CD4-positive, alpha-beta T cell treated with Interleukin-21 for 1 hour (primary cell): ENCODE measurements at places on chromosomes 2 and 18.

GRCh38 chr2:235483313-235483712 is 10.5 kb upstream of the AGAP1 start:
- DNase-seq, result no peak

DNA sequence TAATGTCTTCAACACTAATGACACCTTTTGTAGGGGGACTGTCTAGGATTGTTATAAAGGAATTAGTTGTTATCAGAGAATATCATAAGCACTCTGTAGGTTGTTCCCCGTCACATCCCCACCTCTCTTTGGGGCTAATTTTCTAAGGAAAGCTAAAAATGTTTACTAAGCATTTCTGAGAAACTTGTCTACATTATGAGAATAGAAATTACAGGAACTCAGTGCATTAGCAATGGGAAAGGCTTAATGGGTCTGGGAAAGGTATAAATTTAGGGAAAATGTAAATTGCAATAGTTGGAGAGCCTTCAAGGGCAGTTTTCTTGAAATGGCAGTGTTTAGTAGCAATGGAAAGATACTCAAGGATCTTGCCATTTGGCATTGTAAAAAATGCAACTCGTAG is 257.2 kb upstream of the NRP2 start:
- no peak for DNase-seq

DNA sequence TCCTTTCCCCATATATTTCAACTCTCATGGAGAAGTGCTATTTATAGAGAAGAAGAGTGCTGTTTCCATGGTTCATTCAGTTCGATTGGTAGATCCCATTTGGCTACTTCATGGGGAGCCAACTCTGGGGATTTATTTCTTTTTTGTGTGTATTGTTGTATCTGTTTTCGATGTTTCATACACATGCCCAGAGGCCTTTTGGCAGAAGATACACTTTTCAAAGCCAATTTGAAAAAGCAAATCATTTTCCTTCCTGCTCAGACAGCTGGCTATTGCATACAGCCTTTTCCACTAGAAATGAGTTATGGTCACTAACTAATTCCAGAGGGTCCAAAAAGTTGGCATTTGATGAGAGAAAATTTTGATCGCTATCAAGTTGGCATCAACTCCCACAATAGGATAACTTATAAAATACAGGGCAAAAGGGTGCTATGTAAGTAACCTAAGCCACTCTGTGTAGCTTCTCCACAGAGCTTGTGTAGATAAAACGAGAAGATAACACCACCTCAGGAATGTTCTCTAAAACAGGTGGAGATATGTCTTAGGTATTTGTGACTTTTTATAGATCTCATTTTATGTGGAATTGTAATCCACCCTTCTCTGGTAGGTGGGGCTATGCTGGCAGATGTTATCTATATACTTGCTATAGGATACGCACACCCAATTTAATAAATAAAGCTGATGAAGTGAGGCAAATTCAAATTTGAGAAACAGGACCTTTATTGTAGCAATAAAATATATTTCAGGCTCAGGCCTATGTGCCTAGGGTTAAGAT is 798.5 kb downstream of the SATB2 start:
- no peak for DNase-seq

DNA sequence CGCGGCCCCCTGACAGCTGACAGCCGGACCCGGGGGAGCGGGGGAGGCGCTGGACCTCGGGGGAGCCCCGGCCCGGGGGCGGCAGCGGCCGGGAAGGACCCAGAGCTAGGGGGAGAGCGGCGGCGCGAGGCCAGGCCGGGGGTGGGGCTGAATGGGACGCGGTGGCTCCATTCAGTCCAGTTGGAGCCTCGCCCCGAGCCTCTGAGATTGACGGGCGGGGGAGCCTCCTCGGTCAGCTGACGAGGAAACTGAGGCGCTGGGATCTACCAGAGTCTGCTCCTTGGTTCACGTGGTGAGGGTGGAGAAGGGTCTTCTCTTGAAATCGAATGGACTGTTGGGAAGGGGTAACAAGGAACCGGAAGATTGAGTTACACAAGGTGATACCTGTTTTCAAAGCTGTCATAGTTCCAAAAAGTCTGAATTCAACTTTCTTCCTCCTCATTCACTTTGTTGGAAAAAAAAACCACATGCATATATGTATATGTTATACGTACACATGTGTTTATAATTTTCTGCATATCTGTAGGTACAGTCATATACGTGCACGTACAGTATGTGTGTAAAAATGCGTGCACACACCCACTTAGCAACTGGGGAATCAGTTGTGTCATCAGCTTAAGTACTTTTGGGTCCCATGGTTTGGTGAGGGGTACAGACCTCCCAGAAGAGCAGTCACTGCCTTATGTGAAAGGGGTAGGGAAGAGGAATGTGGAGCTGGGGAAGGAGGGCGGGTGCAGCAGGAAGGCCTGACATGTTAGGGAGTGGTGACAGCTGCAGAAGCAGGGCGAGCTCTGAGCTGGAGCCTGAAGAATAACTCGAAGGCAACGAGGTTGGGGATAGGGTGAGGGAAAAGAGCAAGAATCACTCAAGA is 628 bp downstream of the PPP1R7 start:
- no peak for DNase-seq

DNA sequence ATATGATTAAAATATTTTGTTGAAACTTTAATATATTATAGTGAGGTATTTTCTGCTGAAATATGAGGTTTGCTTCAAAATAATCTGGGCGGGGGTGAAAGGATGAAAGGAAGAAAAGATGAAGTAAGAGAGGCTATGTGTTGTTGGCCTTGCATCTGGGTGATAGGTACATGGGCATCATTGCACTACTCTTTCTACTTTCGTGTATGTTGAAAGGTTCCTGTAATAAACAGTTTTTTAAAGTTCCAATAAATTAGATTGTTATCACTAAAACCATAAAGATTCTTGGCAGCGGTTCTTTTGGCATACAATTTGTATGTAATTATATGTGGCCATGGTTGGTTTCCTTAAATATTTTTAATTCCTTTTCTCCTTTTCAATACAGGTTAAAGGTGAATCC is 23.6 kb upstream of the MSH2 start:
- no peak for DNase-seq

DNA sequence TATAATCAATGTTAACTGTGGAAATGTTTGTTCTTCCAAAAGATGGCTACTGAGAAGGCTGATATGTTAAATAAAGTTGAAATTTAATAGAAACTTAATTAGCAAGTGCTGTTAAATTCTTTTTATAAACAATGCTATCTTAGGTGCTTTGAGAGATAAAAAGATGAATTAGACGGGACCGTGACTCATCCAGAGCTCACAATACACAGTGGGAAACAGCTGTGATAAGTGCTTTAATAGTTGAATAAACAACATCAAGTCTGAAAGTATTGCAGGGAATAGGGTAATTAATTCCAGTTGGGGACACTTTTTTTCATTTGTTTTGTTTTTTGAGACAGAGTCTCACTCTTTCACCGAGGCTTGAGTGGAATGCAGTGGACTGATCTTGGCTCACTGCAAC is 85.5 kb upstream of the DTNA start:
- no peak for DNase-seq

DNA sequence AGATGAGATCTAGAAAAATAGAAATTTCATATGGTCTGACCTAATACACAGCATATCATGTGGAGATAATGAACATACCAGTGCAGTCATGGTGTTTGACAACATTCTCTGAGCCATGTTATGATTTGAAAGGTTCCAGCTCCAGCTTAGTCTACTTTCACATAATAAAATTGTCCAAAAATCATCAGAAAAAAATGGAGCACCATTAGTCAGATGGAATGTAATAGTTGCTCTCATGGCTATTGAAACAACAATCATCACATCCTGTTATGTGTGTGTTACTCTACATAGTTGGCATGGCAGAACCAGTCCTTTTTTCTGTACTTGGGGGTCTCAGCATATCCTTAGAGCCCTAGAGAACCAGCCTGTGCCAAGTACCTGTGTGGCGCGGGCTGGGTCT is 678.9 kb upstream of the FANCL start:
- no peak for DNase-seq

DNA sequence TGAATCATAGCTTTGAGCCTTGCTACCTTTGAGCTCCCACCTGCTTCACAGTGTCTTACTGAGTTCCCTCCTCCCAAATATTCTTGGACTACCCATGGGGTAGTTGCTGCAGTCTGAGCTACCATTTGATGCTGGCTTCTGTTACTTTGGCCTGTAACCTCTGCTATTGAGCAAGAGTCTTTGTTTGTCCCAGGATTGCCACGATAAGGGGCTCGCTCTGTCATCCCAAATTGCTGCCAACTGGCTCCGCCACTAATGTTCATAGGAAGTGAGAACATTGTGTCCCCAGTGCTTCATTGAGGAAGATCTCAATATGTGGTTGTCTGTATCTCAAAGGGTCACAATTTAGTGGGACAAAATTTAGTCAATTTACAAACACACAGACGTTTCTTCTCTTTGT is 103.8 kb downstream of the TRIM43 start:
- DNase-seq, result no peak

DNA sequence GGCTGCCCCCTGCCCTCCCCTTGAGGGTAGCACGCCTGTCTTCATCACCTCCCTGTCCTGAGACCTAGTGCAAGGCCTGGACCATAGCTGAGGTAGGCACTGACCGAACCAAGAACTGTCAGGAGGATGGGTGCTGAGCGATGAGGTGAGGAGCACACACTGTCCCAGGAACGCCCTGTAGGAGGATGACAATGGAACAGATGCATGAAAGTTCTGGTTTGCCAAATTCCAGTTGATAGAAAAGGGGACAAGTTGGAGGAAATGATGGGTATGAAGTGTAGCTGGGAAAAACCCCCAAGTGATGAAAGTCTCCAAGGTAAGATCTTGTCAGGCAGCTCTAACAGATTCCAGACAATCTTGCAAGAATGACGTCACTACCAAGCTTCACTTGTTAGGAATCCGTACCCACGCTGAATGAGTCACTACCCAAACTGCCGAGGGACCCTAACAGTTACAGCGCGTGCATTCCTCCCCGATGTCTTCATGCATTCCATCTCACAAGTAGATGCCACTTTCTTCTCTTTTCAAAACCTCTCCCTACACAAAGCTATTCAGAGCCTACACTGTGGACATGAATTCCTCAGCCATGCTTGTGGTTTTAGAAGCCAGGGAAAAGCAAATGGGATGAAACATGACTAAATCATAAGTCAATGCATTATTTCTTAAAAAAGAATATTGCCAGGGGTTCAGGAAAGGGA is 27.6 kb downstream of the MRPL33 start:
- DNase-seq, result no peak

DNA sequence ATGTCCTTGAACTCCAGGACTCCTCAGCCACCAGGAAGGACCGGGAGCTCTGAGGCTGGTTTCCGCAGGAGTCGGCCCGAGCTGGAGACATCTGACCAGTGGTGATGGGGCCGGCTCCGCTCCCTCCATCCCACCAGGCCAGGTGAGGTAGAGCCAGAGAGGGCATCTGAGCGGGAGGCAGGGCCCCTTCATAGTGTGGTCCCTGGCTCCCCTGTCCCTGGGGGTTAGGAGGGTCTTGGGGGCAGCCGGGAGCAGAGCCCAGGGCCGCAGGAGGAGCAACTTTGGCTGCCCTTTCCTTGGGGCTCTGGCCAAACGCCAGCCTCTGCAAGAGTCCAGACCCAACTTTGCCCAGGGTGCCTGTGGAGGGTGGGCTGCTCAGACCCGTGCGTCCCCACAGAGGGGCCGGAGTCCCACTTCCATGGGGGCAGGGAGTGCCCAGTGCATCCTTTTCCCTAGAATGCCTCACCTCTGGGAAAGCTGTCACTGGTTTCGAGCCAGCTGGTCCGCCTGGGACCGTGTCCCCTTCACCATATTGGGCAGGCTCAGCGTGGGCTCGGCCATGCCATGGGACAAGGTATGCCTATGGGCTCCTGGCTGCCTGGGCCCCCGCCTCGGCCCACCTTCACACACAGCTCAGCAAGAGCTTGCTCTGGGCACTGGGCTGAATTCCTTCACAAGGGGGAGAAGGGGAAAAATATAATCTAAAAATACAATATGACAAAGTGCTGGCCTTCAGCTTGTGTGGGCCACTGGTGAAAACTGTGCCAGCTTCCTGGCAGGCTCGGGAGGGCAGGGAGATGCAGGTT is 148.6 kb downstream of the TWIST2 start:
- DNase-seq, result no peak

DNA sequence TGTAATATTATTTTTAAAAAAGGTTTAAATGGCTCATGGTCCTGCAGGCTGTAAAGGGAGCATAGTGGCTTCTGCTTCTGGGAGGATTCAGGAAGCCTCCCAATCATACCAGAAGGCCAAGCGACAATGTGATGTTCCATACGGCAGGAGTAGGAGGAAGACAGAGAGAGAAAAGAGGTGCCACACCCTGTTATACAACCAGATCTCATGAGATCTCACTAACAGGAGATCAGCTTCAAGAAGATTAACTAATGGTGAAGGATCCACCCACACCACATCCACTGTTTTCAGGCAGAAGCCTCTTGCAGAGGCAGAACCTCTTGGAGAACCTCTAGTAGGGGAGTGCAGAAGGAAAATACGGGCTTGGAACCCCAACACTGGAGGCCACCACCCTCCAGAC is 103.9 kb upstream of the TEKT4 start:
- DNase-seq, result no peak

DNA sequence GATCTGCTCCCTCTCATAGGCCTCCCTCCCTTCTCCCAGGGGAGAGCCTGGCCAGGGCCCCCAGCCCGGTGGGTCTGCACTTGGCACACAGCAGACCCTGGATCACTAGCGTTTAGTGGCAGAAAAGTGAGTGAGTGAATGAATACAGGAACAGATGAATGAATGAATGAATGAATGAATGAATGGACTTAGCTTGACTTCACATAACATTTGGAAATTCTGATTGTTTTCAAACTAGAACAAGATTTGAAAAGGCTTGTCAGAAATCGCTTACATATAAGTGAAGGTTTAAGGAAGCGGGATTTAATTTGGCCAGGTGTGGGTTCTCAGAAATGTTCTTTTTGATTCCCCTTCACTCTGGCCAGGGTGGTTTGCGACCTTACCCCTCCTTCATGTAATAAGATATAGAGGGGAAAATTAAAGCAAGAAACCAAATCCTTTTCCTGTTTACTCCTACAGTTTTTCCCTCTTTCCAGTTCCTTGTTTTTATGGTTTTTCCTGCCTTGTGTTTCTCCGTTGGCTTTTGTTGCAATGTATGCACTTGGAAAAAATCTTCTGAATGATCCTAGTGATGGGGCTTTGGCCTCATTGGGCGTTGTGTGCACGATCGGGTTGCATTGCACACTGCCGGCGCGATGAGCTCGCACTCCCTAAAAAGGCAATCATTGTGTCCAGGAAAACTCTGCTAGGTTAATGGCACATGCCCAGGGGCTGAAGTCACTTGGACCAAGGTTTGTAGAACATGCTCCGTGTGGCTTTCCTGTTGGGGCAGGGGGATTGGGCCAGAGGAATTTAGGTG is 16.4 kb downstream of the LRRFIP1 start:
- no peak for DNase-seq

DNA sequence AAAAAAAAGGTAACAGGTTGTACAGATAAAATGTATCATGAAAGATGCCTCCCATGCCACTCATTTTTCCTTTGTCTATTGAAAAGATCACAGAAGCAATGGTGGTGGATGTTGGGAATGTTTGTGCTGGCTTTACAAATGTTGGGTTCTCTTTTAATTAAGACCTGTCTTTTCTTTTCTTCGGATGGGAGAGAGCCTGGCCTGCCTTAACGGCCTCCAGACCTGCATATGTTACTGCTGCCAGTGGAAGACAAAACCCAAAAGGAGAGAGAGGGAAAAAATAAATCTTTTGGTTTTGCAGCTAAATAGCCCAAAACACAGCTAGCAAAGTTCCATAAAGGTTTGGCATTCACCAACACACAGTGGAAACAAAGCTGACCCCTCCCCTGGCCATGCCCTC is 50.5 kb upstream of the FZD7 start:
- no peak for DNase-seq
